ENCODE measurements at places on chromosomes 6 and 20.
A peak's percentile ranks its signal among the peaks of the same experiment; 100 is the strongest.

DNA sequence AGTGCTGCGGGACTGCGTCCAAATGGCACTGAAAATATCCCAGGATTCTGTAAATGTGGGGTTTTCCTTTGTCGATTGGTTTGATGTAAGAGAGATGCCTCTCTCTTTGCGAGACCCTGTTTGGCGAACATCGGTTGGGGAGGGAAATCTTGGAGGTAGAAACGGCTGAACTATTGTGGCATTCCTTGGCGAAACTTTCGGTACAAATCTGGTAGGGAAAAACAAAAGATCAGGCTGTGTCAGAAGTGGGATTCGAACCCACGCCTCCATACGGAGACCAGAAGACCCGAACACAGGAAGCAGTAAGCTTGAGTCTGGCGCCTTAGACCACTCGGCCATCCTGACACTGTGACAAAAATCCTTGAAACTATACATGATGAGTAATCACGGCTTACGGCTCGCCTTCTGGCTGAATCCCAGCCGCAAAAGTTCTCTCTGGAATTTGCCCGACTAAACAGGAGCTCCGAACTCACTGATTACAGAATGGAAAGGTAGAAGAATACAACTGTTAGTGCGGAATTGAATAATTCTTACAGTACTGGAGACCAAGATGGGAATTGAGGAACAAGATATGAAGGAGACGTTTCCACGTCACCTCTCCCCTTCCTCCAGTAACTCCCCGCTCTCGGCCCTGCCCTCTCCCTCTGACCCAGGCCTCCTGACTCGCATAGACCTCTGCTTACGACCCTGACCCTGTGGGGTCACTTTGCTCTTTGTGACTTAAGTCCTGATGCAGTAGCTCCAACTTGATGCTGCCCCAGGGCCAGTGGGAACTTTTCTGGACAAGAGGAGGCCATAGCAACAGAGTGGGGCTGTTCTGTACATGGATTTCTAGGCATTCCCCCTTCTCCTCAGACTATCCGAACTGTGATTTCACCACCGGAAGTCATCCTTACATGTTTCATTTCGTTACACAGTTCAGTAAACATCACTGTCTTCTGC lies 132.8 kb upstream of the ZNF184 start:
- peak; percentile 27 for DNase-seq

DNA sequence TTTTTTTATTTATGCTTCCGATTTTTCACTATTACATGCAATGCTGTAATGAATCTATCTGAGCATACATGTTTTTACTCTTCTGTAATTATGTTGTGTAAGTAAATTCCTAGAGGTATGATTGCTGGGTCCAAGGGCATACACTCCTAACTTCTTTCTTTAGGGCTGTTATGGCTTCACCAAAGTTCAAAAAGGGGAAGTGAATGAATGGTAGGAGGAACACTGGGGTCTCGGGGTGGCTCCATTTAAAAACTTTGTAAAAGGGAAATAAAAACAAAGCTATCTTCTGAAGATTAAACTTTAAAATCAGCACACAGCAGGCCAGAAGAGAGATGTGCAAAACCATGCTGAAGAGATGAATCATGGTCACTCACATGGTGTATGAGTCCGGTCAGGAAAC lies 289.1 kb upstream of the SUPT3H start:
- no peak for DNase-seq

DNA sequence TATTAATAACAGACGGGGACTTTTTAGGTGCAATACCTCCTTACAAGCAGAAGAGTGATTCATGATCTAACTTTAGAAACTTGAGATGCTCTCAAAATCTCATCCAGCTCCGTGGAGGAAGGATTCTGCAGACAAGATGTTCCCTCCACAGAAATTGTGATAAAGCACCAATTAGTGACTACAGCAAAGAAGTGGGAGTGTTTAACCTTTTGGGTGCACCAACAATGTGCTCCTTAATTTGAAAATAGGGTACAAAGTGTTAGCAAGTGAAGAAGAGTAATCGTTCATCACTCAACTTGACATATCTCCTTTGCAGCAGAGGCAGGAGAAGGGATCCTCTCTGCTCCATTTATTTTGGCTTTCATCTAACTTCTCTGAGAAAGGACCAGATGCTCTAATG lies 22.8 kb upstream of the SCP2D1 start:
- no peak for DNase-seq

GRCh38 chr6:21137700-21138335 lies 455.7 kb upstream of the SOX4 start:
- no peak for DNase-seq

GRCh38 chr20:49446808-49447207 lies 35.7 kb downstream of the KCNB1 start:
- no peak for DNase-seq

DNA sequence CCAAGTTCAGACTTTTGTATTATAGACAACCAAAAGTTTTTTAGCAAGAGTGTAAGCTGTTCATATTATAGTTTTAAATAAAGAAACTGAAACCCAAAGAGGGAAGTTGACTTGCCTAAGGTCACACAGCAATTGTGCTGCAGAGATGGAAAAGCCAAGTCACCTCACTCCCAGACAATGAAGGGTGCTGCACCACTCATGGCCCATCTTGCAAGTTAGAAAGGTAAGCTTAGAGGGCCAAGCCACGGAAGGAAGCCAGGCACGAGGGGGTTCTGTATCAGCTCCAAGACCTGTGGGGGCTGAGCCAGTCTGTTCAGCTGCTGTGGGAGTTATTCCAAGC lies 860 bp downstream of the DEFB124 start:
- DNase-seq, result no peak

GRCh38 chr6:2237001-2237400 lies 8.4 kb downstream of the GMDS start:
- no peak for DNase-seq

DNA sequence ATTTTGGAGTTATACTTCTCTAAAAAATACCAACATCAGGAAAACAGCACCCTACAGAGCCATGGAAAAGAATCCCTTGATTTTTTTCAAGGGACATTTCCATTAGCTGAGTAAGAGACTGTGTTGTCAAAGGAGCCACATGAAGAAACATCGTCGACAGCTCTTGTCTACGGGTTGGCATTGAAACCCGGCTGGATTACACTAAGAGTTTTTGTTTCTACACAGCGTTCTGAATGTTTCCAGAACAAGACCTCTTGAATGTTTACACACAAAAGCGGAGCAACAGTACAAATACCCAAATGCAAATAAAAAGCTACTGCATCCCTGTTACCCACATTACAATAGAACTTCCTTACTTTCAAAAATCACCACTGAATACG lies 2.4 kb upstream of the MYLK4 start:
- no peak for DNase-seq
